ENCODE measurements at places on chromosomes 11 and 22.

DNA sequence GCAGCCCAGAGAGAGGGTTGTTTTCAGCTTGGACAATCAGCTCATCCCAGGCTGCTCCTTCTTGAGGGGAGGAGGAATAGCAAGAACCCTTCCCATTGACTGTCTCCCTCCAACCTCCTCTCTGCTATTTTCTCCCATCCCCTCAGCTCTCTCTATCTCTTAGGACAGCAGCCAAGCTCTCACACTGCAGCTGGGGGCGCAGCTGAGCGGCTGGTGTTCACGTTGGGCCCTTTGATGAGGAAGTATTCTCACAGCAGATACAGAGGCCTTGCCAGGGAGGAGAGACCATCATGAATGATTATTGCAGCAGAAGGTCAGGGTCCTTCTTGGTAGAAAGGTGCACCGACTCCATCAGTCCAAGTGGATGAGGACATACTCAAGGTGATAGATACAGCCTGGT lies 26.5 kb upstream of the CADM1 start:
- no peak for DNase-seq

DNA sequence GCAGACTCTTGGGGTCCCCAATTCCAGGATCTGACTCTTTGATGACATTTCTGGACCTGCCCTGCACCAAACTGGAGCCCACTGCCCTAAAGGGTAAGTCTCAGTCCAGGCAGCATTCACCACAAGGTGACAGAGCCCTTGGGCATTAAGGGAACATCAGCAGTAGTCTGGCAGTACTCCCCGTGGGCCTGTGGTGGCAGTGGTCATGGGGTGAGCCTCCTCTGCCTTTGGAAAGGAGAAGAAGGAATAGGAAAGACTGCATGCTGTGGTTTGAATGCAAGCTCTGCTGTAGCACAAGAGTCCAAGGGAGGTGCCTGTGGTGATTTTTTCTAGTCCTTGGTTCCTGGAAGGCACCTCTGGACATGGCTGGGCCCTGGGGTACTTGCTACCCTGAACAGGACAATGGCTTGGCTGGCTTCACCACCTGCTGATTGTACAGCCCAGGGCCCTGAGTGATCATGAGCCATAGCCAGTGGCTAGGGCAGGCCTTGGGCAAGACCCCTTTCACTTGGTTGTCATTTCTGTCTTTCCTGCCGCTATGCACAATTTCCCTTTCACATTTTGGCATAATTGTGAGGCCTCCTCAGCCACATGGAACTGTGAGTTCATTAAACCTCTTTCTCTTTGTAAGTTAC lies 160.7 kb upstream of the GRIA4 start:
- no peak for DNase-seq

DNA sequence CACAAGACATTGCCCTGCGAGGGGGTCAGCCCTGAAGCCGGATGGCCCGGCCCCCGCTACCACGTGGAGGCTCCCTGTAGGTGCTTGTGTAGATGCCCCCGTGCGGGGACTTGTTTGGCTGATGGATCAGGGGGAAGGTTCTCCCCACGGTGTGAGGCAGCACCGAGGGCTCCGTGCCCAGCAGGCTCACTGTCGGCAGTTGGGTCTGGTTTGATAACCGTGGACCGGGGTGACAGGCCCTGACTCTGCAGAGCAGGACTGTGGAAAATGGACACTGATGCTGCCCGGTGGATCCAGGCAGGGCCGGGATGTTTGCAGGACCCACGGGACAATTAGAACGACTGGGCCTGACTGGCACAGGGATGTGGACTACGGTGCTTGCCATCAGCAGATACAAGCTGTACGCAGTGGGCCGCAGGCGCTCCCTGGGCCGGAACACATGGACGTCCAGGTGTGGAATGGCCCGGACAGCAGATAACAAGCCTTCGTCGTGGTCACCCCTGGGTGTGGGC lies 19.0 kb downstream of the KCNQ1 start:
- no peak for DNase-seq

- DNase-seq = no peak
Observed at GRCh38 chr11:64056213-64056785, 20.6 kb downstream of the FLRT1 start.

- no peak for DNase-seq
Observed at GRCh38 chr22:22042599-22043295, 60.2 kb upstream of the TOP3B start.

GRCh38 chr22:40635940-40636379 lies 559 bp downstream of the MRTFA start:
- peak; percentile 23 for DNase-seq

- no peak for DNase-seq
Observed at GRCh38 chr11:56013805-56014204, 13.6 kb upstream of the OR5AS1 start.

GRCh38 chr11:125179346-125179745 lies 14.8 kb downstream of the PKNOX2 start:
- no peak for DNase-seq

DNA sequence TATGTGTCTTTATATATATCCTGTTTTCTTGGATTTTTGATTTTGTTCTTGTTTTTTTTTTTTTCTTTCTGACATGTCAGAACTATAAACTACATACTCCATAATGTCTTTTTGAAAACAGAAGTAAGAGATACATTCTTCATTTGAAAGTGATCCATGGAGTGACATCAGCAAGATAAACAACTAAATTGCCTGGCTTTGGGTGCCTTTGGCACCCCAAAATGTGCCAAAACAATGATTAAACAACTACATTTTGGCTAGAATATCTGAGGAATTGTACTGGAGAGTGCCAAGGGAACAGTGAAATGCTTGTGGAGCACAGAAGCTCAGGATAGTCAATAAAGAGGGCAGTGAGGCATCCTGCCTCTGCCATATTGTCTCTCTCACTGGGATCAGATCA lies 766.1 kb upstream of the ANO3 start:
- no peak for DNase-seq

DNA sequence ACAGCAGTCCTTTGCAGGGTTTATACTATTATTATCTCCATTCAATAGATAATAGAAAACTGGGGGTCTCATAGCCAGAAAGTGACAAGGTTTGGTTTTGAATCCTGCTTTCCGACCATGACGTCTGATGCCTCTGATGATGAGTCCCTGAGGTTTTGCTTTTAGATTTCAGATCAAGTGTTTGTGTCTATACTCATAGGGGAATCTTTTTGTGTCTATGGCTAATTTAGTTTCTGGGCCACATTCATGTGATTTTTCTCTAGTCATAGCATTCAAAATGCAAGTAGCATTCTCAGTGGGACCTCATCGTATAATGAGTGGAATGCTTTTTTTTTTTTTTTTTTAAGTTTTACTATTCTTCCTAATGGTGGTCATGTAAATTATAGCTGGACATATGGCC lies 72.9 kb downstream of the TNRC6B start:
- DNase-seq = no peak

GRCh38 chr11:46912526-46913150 lies 5.7 kb downstream of the LRP4 start:
- peak; percentile 27 for DNase-seq

DNA sequence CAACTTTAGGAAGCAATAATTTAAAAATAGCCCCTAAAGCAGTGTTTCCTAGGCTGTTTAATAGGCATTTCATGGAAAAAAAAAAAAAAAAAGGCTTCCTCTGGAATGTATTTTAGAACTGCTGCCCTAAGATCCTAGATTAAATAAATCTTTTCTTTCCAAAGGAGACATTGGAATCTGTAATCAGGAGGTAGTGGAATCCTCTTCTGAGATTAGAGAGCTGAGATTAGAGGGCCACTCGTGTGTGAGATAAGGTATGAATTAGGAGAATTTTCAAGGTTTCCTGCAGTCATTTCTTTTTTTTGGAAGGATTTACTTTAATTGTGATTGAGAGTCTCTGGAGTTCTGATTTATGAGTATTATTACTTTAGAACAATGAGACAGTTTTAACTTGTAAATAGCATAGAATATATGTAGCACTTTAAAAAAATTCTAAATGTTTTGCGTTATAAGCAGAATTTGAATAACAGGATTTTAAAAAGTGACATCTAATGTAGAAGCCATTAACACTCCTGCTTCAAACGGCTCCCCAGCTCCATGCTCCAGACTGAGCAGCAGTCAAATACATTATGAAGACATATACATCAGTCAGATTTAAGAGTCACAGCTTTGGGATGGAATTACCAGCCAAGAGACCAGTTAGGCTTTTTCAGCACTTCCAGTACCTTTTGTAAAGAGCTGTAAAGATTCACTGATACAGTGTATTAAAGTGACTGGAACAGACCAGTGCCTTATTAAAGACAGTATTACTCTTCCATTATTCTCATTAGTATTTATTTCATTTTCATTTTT lies 5.0 kb downstream of the EED start:
- no peak for DNase-seq

GRCh38 chr22:27088026-27088425 lies 430.6 kb downstream of the MIAT start:
- no peak for DNase-seq

GRCh38 chr22:45064313-45065278 lies 54.8 kb upstream of the PHF21B start:
- peak; percentile 85 for DNase-seq

GRCh38 chr11:73163638-73164174 lies 21.6 kb upstream of the FCHSD2 start:
- no peak for DNase-seq

GRCh38 chr11:75277991-75278790 lies 37.6 kb downstream of the TPBGL start:
- DNase-seq = no peak

DNA sequence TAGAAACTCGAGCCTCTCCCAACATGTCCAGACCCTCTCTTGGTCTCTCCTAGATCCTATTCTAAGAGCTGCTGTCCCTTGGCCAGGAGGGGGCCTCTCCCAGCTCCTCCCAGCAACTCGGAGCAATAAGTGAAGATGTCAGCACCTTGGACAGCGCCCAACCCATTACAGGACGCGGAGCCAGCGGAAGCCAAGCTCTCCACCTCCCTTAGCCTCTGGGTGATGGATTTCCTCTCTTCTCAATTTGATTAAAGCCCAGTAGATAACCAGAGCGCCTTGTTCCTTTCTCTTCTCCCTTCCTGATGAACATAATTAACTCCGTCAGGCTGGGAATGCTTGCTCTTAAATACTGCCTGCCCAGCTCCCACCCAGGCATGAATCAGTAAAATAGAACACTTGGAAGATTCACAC lies 26.2 kb upstream of the TPBGL start:
- peak; percentile 83 for DNase-seq

- DNase-seq = no peak
Observed at GRCh38 chr22:41274856-41275255, 11.1 kb downstream of the RANGAP1 start.

GRCh38 chr11:65181569-65182257 lies at the start of gene CAPN1:
CAPN1 (plus strand) TSS chr11:65181928; CDS start chr11:65182702, 774 bp downstream.
- peak; percentile 86 for DNase-seq

- DNase-seq = no peak
Observed at GRCh38 chr11:120969993-120970392, 53.9 kb upstream of the TBCEL start.

- no peak for DNase-seq
Observed at GRCh38 chr11:122804796-122805195, 33.5 kb upstream of the CRTAM start.

DNA sequence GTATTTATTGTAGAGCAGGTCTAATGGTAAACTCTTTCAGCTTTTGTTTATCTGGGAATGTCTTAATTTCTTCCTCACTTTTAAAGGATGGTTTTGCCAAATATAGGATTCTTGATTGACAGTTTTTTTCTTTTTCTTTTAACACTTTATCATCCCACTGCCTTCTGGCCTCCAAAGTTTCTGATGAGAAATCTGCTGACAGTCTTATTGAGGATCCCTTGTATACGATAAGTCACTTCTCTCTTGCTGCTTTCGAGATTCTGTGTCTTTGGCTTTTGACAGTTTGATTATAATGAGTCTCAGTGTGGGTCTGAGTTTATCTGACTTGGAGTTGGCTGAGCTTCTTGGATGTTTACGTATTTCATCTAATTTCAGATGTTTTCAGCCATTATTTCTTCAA lies 6.7 kb upstream of the TSKU start:
- no peak for DNase-seq

DNA sequence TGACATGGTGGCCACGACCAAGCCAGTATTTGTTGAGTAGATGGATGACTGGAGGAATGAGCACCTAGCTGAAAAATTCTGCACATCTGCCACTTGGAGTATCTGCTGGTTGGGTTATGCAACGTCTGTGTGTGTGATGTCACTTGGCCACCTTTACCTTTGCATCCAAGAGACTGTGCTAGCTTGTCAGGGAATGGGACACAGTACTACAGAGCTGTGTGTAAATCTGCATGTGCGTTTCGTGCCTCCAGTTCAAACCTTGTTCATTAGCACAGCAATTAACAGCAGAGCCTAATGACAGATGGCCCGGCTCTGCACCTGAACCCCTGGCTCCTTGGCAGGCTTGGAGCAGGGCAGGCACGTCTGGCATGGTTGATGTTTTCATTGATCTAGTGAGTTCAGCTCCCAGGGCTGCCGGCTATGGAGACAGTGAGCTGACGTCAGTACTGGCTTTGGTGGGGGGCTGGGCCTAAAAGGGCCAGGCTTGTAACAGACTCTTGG lies 188.4 kb upstream of the NAV2 start:
- DNase-seq = no peak

DNA sequence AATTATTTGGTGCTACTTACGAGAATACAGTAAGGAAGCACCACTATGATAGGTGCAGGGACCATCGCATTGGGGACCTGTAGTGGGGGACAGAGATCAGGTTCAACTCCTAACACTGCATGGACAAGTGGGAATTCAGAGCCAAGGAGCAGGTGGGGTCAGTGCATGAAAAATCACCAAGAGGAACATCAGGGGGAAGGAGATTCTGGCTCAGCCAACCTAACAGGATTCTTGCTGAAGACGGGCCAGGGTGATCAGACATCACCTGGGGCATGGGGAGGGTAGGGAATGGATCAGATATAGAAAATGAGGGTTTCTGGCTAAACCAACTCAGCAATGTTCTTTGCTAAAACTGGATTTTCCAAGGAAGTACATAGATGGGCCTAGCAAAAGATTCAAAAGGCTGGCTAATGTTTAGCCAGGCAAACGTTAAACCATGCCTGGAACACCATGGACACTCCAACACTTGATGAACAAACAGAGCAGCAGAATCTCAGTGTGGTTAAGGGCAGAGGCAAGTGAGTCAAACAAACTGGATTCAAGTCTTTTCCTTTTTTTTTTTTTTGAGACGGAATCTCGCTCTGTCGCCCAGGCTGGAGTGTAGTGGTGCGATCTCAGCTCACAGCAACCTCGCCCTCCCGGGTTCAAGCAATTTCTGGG lies 70.0 kb downstream of the MICAL3 start:
- DNase-seq = no peak

GRCh38 chr11:15695096-15695721 lies 580.5 kb downstream of the INSC start:
- no peak for DNase-seq

- DNase-seq = no peak
Observed at GRCh38 chr11:44046182-44046581, 1.6 kb upstream of the ACCSL start.

All from urothelium cell line (cell line).